ENCODE measurements at places on chromosomes 4 and X.

DNA sequence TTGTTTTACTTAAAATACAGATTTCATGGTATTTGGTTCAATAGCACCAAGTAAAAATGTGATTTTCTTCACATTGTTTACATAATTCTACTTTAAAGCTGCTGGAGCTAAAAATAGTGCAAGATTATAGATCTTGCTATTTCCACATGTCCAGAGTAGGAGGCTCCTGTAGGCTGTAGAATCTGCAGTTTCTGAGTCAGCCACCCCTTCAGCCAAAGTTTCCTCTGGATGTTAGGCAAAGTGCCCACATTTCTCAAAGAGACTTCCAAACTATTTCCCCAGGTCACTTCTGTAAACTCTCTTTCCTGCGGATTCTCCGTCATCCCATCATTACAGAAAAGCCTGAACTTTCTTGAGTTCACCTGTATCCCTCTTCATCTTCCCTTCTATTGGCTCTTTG, 342.5 kb upstream of the FSTL5 start:
- DNase-seq, result no peak

DNA sequence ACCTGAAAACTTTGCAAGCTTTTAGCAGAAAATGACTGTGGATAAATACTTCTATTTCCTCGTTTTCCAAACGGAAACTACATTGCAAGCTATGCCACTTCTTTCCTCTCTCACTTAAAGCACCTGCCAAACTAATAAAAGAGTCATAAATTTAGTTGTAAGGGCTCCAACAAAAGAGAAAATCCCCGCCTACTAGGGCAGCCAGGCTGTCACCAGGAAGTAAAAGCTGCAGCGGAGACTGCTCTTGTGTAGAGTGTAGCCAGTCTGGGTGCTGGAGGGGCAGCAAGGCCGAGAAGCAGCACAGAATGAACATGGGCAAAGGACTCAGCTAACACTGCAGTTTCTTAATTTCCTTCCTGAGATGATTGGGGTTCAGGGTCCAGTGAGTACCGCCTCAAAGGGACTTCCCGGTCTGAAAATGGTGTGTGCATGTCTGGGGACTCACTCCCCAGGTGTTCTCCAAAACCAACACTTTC, 89.3 kb upstream of the MAML3 start:
- DNase-seq, result no peak

DNA sequence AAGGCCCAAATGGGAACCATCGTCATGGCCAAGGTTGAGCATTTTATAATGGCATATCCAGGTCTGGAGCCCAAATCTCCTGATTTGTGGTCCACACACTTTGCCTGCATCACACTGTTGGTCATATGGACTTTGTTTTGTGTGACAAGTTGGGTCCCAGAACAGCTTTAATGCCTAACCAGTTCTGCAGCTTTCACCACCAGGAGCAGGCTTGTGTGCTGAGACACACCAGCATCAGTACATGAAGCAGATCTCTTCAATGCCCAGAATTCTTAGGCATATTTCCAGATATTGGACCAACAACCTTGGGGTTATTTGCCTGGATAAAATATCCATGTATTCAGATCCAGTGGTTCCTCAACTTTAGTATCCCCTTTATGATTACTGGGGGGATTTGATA, 371.3 kb downstream of the FBXW7 start:
- no peak for DNase-seq

GRCh38 chrX:13265549-13266132, 54.2 kb downstream of the ATXN3L start:
- DNase-seq, result no peak

GRCh38 chr4:151472711-151473110, 63.7 kb downstream of the FHIP1A start:
- no peak for DNase-seq

DNA sequence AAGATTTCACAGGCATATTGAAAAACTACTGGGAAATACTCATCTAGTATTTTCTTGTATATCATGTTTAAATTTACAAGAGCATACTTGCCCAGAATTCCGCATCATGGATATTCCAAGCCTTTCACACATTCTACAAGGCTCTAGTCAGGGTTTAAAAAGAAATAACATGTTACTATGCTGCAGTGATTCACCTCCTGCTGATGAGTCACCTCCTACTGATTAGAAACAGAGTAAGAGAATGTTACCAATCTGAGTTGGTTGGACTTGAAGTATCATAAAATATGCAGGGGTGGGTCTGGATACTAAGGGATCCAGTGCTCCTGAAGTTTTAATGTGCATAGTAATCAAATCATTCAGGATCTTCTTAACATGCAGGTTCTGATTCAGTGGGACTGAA, 192.0 kb upstream of the ANK2 start:
- no peak for DNase-seq

GRCh38 chr4:184384056-184384809, 90.1 kb downstream of the IRF2 start:
- DNase-seq, result no peak

GRCh38 chr4:45082101-45082500, 355.7 kb upstream of the GNPDA2 start:
- no peak for DNase-seq

- DNase-seq, result no peak
Measured at GRCh38 chr4:141388481-141388880, 167.8 kb downstream of the ZNF330 start.

GRCh38 chr4:166622425-166622977, 611.8 kb downstream of the SPOCK3 start:
- DNase-seq, result no peak

GRCh38 chr4:40908297-40908696, 158.5 kb downstream of the NSUN7 start:
- DNase-seq, result no peak

GRCh38 chr4:159598602-159599001, 495.7 kb downstream of the RAPGEF2 start:
- no peak for DNase-seq

DNA sequence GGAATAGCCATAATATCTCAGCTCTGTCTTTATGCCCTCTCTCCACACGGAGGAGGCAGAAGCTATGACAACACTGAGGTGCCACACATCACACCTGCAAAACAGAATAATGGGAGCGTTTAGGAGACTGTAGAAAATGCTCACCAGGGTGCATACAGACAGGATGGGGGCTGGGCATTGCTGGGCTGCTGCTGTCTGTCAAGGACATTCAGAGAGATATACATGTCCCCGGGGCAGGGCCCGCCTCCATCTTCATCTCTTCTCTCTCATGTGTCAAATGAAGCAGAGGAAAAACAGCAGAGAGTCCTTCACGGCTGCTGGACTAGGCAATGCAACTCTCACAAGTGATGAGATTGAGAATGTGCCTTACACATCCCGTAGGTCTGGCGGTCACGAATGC, 65.3 kb upstream of the DHRSX start:
- no peak for DNase-seq

DNA sequence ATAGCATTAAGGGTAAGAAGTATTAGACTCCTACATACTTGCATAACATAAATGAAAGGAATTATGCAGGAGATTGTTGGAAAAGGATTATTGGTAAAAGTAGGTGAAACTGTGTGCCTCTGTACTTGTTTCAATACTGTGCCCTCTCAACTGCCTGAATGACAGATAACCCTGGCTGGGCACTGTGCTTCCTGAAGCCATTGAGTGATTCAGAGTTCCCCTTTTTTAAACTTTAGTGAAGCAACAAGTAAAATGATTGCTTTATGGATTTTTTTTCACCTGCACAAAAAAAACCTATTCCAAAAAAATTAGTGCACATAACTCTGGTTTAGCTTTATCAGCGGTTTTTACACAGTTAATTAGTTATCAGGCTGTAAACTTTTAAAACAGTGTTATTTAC, 204.8 kb downstream of the TRAM1L1 start:
- no peak for DNase-seq

- no peak for DNase-seq
Measured at GRCh38 chrX:51608126-51608525, 10.6 kb downstream of the CENPVL3 start.

DNA sequence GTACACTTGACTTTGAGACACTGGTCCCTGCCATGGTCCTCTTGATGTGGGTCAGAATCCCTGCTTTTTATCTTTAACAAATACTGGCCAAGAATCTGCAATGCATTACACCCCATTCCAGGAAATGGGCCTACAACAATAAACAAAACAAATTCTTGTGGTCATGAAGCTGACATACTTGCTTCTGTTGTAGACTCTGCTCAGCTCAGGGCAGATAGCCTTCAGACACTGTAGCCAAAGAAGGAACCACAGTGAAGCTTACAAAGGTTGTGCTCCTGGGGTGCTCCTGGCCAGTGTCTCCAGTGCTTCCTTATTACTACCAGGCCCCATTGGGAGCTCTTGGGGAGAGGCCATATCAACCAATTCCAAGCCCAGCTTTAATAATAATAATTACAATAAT, 21.8 kb downstream of the KIAA1210 start:
- DNase-seq, result no peak

DNA sequence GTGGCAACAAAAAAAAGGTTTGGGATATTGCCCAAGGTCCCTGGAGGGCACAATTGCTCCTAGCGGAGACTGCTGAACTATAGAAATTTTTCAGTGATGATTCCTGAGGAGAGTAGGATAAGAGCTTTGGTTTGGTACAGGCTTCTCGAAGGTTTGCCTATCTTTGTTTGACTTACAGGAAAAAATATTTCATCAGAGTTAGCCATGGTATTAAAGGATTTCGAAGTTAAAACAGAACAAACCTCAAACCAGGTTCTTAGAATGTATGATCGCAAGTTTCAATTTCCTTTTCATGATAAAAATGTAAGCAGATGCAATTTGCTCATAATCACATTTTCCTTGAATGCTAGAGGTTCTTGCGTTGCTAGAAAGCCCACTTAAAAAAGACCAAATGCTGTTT, 1.7 kb downstream of the EGFL6 start:
- DNase-seq, result no peak

GRCh38 chr4:182978152-182978827, 61.1 kb upstream of the DCTD start:
- DNase-seq, result no peak

DNA sequence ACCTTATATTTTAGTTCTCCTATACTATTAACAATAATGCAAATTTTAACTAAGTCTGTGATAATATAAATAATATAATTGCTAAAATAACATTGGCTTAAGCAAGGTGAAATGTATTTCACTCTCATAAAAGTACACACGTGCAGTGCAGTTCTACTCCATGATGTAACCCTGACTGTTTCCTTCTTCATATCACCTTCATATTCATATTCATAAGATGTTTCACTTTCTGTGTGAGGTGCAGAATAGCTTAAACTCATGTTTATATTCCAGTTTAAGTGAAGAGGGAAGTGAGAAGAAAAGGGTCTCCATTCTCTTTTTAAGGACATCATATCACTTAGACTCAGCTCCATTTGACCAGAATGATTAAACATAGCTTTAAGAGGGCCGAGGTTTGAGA, 1810.0 kb upstream of the PCDH10 start:
- no peak for DNase-seq

DNA sequence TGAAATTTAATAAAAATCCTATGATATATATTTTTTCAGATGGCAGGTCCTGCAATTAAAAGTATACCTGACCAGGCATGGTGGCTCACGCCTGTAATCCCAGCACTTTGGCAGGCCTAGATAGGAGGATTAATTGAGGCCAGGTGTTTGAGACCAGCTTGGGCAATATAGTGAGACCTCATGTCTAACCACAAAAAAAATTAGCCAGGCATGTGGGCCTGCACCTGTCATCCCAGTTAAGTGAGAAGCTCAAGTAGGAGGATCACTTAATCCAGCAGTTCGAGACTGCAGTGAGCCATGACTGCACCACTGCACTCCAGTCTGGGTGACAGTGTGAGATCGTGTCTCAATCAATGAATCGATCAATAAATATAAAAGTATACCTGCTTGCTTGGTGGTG, 2.5 kb downstream of the OCIAD2 start:
- no peak for DNase-seq

- DNase-seq, result no peak
Measured at GRCh38 chr4:101032541-101032940, 314.8 kb downstream of the PPP3CA start.

GRCh38 chr4:102675141-102675540, 85.6 kb downstream of the MANBA start:
- DNase-seq, result no peak

- no peak for DNase-seq
Measured at GRCh38 chr4:95319169-95319568, 229.6 kb downstream of the UNC5C start.

DNA sequence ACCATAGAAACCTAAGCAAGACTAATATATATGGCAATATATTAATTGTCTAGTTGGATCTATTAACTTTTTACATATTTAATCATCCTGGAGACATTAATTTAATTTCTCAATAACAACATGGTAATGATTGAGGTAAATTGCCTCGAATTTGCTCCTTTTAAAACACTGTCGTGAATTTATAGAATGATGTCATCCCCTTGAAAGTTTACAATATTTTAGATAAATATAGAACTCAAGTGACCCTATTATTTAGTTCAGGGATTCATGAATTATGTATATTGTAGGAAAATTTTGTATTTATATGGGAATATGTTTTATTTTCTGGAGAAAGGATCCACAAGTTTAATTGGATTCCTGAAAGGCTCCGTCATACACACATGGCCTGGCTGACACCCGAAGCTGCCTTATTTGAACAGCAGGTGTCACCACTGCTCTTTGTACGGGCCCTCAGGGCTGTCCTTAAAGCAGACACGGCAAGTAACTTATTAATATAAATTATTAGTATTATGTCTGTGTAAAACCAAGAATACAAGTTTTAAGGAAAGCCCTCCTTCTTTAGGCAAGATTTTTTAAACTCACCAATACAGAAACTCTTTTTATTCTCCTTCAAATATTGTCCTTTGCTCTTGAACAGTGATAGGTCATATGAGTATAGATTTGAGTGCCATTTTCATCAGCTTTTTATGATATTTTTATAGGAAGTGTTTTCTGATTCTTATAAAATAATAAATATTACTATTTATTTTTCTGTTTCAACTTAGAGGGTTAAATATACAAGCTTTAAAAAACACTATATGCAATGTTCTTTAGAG, 1.9 kb upstream of the PLRG1 start:
- DNase-seq, result peak; percentile 58

DNA sequence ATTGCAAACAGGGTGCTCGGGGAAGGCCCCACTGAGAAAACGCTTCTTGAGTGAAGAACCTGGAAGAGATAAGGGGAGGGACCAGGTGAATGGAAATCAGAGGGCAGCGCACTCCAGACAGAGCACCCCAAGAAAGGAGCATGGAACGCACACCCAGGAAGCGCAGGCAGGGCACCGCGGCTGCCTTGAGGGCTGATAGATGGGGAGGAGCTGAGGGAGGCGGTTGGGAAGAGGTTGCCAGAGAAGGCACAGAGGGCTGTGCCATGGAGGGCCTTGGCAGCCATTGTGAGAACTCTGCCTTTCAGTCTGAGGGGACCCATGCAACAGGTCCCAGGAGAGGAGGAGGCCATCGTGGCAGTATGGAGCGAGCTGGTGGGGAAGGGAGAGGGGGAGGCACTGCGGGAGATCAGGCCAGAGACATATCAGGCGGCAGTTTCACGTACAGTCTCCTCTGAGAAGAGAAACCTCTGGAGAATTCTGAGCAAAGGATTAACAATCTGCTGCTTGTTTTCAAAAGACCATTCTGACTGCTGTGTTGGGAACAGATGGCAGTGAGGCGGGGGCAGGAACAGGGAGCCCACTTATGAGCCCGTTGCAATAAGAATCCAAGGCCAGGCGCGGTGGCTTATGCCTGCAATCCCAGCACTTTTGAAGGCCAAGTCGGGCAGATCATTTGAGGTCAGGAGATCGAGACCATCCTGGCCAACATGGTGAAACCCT, 83.7 kb downstream of the PCYT1B start:
- DNase-seq, result no peak

- DNase-seq, result no peak
Measured at GRCh38 chr4:48197643-48198237, 63.7 kb upstream of the TXK start.
